Mucosa of gallbladder (tissue), 1 donor: ENCODE measurements at places on chromosomes 5 and 9. TPM values are rescaled to one million over a fixed set of nuclear protein-coding genes. Genes with fewer than 3 reads are reported as not detected.

Gene NIPAL4
- 0.63 TPM for total RNA-seq

DNA sequence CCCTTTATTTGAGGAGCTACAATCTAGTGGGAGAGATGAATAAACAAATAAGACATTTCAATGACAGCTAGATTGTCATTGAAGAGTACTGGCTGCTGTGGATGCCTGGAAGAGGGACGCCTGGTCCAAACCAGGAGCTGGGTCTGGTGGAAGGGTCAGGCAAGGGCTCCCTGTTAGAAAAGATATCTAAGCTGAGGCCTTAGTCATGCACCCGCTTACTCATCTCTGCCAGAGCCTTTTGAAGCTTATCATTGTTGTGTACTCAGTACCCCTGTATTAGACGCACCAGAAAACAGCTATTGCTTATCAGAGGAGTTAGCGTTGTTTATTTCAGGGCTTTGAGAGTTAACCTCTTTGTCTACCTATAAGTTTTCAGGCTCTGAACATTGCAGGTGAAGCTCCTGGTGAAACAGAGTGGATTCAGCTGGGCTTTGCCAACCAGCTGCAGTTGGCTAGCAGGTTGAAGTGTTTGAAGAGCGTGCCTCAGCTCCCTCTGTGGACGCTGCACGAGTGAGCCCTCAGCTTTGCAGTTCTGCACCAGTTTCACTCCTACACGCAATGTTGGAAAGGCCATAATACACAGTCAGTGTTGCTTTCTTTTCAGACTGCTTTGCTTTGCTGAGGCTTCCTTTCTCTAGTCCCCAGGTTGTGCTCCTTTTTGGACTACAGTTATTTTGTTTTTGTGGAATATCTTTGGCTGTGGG, 5.6 kb upstream of the GPR151 start:
- no peak for DNase-seq

DNA sequence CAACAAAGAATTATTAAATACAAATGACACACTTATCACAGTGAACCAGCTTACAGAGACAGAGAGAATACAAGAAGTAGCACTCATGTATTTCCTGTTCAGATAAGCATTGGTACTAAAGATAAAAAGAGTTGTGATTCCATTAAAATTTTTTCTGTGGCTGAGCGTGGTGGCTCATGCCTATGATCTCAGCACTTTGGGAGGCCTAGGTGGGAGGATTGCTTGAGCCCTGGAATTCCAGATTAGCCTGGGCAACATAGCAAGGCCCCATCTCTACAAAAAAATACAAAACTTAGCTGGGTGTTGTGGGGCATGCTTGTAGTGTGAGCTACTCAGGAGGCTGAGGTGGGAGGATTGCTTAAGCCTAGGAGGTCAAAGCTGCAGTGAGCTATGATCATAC, 32.9 kb downstream of the FCHO2 start:
- no peak for DNase-seq

Gene PCDHGA4
- total RNA-seq = 3.3 TPM

- no peak for DNase-seq
Measured at GRCh38 chr5:117327511-117327910, 752.9 kb upstream of the SEMA6A start.

- no peak for DNase-seq
Measured at GRCh38 chr9:26266146-26266793, 588.0 kb upstream of the TUSC1 start.

- DNase-seq = no peak
Measured at GRCh38 chr5:34459908-34460307, 196.2 kb upstream of the RAI14 start.

DNA sequence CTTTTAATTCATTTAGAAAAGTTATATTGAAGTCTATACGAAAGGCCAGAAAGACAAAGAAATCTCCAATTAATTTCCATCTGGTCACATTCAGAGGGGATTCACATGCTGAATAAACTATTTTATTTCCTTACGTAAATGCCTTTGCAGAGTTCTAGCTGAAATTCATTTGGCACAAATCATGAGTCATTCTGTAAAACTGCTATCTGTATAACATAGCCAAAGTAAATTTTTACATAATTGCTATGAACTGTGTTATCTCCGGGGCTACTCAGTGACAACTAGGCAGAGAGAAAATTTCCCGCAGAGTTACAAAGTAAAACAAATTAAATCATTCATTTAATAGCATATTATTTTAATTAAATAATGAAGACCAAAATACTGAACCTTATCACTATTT, 463.2 kb upstream of the ADAMTS16 start:
- DNase-seq = no peak

DNA sequence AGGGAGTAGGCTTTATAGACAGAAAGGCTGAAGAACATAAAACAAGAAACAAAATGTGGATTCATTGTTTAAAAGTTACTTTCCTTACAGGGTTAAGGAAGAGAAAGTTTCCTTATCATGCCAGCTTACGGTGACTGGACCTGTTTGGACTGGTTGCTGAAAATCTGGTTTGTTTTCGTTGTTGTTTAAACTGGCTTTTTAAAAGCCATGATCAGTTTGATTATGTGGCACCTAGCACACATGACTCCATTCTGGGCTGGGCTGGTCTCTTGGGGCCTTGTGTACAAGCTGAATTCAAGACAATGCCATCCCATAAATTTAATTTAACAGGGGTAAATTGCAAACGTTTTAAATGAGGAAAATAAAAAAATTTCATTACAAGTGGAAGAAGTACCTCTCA, 18.4 kb upstream of the ZNF474 start:
- no peak for DNase-seq

DNA sequence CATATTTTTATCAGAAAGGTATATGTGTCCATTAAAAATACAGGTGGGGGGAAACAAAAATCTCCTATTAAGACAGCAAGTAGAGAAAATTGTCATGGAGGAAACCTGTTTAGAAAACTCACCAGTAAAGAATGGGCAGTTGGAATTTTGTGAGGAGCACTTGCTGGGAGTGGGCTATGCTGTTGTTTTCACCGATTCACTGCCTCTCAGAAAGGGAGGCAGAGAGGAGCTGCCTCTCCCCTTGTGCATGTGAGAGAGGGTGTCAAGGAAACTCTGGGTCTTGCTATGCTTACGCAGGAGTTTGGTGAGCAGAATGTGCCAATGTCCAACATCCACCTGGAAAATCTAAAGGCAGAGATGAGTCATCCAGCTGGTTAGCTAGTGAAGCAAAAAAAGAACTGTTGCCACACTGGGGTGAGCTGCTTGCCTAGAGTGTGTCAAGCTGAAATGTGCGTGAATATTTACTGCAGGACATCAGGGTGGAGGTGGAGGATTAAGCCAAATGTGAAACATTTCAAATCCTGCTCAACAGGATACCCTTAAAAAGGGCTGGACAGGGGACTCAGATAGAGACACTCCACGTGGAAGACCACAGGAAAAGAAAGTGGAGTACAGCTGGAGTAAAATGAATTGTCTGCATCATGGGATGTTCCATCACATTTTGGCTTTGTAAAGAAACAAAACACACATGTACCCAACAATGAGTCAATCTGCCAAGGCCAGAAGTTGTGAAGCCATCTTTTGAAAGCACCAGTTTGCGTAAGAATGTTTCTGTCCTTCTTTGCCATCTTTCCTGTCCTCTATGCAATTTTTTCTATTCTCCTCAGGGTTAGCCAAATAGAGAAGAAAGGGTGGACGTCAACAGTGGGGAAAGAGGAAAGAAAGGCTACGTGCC, 449.7 kb upstream of the MPDZ start:
- DNase-seq = peak; percentile 11

GRCh38 chr5:172028167-172028566, 21.7 kb upstream of the FBXW11 start:
- no peak for DNase-seq

Gene SIT1
- 2.7 TPM for total RNA-seq

GRCh38 chr9:115300874-115301273, 182.9 kb upstream of the TNC start:
- no peak for DNase-seq

Gene GARIN3
- total RNA-seq = not detected

GRCh38 chr5:64509828-64510227, 4.0 kb downstream of the RGS7BP start:
- DNase-seq = no peak

Gene SLC1A1
- 109 TPM for total RNA-seq

Gene PLPP7
- total RNA-seq = 7.2 TPM

Gene IFNA13
- total RNA-seq = not detected

Gene CMBL
- total RNA-seq = 90.1 TPM

DNA sequence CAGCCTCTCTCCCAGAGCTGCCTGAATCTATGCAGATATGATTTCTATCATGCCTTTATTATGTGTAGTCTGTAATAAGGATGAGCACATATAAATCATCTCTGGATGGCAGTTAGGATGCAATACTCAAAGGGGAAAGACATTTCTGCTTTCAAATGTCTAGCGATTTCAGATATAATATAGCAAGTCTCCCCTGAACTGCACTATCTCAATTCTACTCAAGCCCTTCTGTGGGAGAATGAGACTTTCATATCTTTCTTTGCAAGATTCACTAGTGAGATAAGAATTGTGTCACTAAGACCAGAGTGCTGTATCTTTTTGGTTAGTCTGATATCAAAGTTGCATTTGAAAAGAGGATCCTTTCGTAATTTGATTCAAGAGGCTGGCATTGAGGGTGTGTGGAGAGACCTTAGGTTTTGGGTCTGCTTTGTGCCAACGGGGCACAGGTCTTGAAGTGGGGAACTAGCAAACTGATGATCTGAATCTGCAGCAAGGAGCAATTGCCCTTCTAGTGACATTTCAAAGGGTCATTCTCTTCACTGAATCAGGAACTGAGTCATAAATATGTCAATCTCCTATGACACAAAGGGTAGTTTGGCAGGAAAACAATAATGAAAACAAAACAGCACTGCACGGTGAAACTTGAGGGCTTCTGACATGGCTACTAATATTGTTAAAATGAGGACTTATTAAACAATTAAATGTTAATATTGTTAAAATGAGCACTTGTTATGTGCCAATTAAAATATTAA, 305.5 kb upstream of the CLINT1 start:
- no peak for DNase-seq

GRCh38 chr5:126508962-126509279, 85.7 kb downstream of the GRAMD2B start:
- DNase-seq = no peak

DNA sequence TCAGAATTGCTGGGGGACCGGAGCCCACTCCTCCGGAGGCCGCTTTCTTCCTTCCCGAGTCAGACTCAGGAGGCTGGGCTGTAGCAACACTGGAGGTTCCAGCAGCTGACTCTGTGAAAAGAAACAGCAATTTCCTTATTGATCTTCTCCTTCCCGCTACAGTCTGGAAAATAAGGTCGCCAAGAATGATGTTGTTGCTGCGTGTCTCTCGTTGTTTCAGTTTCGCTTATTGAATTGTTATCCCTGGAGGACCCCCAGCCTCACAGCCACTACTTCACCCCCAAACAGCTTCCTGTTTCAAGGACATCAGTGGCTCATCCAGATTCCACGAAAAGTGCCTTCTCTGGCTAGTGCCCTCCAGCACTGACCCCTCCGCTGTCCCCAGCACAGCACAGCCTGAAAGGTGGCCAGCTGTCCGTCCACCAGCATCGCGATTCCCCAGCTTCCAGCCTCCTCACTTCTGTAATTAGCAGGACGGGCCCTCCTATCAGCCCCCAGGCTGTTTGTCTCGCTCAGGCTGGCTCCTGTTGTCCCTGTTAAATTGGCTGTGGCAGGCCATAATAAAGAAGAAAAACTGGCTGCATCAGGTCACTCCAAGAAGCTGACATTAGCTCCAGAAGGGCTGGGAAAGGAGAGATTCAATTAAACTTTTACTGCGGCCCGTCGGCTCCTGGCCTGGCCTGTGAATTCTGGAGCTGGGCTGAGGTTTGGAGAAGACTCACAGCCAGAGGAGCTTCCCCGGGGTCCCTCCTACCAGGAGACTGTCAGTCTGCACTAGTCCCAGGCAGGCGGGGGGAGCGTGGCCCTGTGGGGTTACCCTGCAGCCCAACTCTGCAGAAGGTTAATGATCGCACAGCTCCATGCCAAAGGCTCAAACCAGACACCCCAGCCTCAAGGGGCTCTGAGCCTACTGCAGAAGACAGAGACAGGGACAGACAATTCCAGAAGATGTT, 40.5 kb downstream of the OLFM1 start:
- no peak for DNase-seq

Gene PCDHGA8
- 1.9 TPM for total RNA-seq

Gene C5orf58
- 0.52 TPM for total RNA-seq

Gene SMC2
- total RNA-seq = 7.1 TPM

- DNase-seq = no peak
Measured at GRCh38 chr9:135419106-135419505, 60.5 kb upstream of the PPP1R26 start.

Gene PDGFRB
- 97.8 TPM for total RNA-seq

- no peak for DNase-seq
Measured at GRCh38 chr9:76213751-76214150, 180.5 kb downstream of the RFK start.

- DNase-seq = no peak
Measured at GRCh38 chr5:158381614-158382160, 522.7 kb upstream of the CLINT1 start.

DNA sequence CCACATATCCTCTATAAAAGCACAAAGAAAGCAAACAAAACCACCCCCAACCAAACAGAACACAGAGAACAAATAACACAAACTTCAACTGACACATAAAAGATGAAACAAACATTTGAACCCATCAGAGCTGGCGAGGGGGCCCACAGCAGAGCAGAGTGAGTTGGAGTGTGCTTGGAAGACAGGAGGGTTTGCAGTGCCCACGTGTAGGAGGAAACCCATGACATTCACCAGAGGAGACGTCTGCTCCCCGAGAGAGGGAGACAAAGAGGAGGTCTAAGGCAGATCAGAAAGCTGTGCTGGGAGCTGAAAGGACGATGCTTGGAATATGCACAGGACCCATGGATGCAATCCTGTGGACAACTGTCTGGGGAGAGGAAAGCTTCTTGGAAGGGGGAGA, 27.0 kb downstream of the MRPL36 start:
- DNase-seq = no peak

- DNase-seq = no peak
Measured at GRCh38 chr5:99441235-99441634, 512.4 kb upstream of the CHD1 start.

GRCh38 chr9:95493402-95493801, 23.4 kb downstream of the PTCH1 start:
- no peak for DNase-seq

DNA sequence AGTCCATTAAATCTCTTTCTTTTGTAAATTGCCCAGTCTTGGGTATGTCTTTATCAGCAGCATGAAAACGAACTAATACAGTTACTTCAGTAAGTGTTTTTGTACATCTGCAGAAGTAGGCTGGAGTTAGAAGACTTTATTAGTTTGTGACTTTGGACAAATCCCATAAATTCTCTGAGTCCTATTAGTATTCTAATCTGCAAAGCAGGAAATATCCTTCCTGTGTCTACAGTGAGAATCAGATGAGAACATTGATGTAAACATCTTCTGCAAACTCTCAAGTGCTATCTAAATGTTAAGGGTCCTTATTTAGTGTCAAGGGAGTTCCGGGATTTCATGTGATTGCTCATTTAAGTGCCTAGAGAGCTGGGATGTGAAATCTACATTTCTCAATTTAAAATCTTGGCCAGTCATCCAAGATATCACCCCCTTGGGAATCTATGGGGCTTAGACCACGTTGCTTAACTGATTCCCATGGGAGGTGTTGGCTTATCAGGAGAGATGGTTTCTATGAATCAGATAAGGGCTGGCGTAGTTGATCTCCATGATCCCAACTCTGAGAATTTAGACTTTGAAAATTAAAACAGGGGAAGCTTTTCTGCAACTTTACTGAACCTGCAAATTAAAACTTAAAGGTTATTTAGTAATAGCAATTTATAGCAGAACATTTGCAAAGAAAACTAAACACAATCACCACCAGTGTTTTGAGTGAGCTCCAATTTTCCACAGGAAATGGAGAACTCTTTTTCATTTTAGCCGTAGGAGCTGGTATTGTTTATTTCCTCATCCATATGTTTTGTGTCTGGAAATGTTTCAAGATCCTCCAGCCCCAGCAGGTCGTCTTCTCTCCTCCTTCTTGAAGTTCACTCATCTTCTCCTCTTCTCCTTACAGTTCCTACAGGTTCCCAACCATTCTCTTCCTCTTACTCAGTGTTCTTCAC, 241.6 kb upstream of the CD180 start:
- DNase-seq = no peak
